ENCODE measurements at places on chromosomes 16 and 17.

DNA sequence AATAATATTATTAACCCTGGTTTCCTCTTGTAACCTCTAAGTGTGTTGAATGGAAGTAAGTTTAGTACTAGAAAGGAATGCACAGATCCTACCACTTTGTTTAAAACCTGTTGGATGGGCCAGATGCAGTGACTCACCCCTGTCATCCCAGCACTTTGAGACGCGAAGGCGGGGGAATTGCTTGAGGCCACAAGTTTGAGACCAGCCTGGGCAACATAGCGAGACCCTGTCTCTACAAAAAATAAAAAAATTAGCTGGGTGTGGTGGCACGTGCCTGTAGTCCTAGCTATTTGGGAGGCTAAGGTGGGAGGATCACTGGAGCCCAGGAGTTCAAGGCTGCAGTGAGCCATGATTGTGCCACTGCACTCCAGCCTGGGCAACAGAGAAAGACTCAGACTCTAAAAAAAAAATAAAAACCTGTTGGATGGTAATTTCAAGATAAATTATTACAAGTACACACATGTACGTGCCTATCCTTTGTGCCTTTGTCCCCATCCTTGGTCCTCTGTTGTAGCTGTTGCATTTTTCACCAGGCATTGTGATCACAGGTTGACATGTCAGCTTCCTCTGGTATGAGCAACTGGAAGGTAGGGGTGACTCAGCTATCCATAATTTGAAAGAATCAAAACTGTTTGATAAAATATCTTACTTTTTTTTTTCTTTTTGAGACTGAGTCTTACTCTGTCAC lies 30.7 kb upstream of the METTL9 start:
- no peak for DNase-seq

- DNase-seq, result no peak
Measured at GRCh38 chr16:66238696-66239095, 127.8 kb upstream of the CDH5 start.

- DNase-seq, result no peak
Measured at GRCh38 chr16:10799736-10800135, 18.9 kb downstream of the TVP23A start.

DNA sequence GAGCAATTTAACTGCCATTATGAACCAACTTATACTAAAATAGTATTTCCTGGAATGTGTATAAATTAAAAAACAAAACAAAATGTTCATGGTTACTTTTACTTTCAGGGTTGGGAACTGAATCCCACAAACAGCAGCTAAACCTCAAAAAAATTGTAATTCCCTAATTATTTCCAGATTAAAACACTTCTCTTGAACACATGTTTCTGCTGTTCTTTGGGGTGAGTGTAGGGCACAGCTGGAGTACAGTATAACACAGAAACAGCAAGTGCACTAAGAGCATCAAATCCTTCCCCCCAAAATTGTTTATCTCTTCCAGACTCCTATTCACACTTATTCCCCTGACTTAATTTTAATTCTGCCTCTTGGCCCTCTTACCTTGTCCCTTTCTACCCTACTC lies 56.4 kb downstream of the KANSL1 start:
- DNase-seq, result no peak

GRCh38 chr17:65750631-65751115 lies 189.2 kb upstream of the AXIN2 start:
- DNase-seq, result peak; percentile 73

GRCh38 chr17:46847204-46848191 lies 3.9 kb upstream of the WNT9B start:
- no peak for DNase-seq

DNA sequence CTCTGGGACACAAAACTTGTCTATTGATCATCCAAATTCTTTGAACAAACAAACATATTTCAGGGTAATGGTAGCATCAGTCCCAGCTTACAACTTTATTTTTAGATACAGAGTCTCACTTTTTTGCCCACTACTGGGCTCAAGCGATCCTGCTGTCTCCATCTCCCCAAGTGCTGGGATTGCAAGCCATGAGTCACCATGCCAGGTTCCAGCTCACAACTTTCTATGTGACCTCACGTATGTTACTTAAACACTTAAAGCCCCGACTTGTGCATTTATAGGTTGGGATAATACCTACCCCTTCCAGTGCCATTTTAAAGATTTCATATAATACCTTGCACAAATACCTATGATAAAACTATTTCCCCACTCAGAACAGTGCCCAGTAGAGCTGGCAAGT lies 42.0 kb upstream of the KSR1 start:
- DNase-seq, result no peak

- DNase-seq, result no peak
Measured at GRCh38 chr17:69773081-69773480, 301.9 kb upstream of the KCNJ16 start.

- DNase-seq, result no peak
Measured at GRCh38 chr17:40460968-40461731, 17.9 kb downstream of the IGFBP4 start.

- no peak for DNase-seq
Measured at GRCh38 chr17:79797492-79798298, 818 bp upstream of the CBX8 start.

DNA sequence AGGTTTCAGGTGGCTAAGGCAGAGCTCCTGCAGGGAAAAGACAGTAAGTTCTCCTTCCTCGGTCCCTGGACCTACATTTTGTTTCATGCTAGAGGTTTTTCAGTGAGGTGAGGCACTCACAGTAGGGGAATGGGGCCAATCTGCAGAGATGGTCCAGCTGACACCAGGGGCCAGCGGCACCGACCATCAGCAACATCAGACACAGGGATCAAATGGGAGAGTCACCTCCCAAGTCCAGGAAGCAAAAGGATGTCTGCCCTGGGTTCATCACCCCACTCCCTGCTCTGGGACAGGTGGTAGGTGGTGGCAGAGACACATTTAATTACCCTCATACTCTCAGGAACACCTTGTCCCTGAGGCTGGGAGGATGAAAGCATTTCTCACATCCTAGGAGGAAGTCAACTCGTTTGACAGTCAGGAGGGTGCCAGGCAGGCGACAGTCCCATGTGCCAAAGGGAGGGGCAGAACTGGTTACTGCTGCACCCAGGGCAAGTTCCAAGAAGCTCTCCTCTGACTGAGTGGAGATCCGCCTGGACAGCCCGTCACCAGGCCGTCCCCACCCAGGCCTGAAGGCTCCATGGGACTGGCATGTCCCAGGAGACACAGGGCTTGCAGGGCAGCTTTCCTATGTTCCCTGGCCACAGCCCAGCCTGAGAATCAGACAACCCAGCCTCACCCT lies 19.2 kb downstream of the ATP6V0D1 start:
- no peak for DNase-seq

GRCh38 chr17:57861790-57862693 lies 12.2 kb upstream of the MRPS23 start:
- no peak for DNase-seq
